LNCaP clone FGC (cell line): ENCODE measurements at places on chromosomes 12 and 14.

DNA sequence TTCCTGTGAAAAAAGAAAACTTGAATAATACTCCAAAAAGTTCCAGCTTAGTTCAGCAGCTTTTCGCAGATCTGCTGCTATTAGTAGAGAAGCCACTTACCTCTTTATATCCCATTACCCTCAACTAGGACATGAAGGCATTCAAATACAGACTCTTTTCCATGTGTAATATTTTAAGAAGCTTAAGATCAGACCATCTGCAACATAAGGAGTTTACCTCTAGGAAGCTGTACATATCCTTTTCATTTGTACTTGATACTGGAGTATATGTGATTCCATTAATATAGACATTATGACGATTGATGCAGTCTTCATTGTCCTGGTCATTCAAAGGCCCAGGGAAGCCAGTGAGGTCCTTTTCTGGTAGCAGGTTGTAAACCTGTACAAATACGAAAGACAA, 20.4 kb downstream of the A2M start:
- no peak for DNase-seq

- no peak for DNase-seq
Observed at GRCh38 chr14:73833530-73834260, 17.9 kb upstream of the PTGR2 start.

GRCh38 chr12:56840922-56841321, 77.8 kb downstream of the HSD17B6 start:
- no peak for DNase-seq

- no peak for DNase-seq
Observed at GRCh38 chr12:70571705-70572268, 65.4 kb downstream of the PTPRB start.

- no peak for DNase-seq
Observed at GRCh38 chr14:59509101-59509500, 24.8 kb downstream of the JKAMP start.

DNA sequence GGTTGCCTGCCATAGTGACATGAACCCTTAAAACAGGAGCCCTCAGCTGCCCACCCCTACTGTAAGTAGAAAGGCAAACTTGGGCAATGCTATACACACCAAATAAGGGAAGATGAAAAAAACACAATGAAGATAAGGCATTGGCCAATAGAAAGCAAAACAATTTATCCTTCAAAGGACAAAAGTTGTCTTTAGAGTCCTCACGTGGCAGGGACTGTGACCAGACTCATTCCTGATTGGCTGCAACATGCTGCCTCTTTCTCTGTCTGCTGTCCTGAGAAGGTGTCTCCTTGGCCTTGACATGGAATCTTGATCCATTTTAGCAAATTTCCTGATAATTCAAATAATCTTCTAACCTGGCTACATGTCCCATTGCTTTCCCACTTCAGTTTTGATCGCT, 131.9 kb downstream of the GPR135 start:
- DNase-seq: no peak

GRCh38 chr12:51943346-51943745, 8.2 kb upstream of the ACVR1B start:
- no peak for DNase-seq

DNA sequence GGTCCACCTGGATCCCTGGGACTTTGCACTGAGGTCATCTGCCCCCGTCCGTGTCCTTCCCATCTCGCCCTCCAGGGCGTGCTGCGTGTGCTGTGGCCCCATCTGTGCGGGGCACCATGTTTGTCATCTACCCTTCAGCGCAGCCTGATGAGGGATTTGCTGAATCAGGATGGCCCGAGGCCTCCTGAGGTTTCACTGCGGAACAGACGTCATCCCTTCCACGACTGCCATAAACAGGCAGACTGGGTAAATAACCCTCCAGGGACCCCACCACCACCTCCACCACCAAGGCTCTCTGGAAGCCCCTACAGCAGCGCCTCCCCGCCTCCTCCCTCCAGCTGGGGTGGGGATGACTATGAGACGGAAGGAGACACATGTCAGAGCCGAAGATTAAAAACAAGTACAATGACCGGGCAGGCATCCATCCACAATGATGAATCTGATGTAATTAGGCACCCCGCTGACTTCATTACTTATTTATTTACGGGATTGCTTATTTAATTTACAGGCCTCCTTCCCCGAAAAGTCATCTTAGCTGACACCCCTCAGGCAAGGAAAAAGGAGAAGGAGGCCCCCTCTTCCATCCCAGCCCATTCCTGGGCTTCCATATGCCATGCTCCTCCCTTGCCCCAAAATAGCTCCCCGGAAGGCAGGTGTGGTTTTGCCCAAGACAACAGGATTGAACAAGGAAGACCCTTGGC, 39.4 kb downstream of the NCOR2 start:
- DNase-seq: no peak

DNA sequence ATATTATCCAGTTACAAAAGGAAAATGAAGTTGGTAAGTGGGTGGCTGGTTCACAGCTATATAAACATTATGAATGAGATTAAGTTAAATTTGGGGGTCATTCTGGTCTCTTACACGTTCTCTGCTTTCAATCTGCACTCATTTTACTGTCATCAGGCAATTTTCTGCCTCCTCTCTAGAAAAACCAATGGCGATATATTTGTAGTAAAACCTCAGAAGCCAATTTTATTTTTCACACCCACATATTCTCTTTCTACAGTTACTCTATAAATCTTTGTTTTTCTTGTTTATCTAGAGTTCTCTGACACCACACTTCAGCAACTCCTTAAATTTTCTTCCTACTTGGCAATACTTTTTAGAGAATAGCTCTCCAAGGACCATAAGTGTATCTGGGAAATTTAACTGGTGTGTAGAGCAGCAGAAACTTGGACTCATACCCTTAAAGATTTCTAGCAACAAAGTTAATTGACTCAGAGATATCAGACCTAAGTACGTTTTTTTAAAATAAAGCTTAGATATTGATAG, 926.9 kb downstream of the TMTC2 start:
- no peak for DNase-seq

GRCh38 chr12:96386794-96387193, 13.4 kb downstream of the CDK17 start:
- no peak for DNase-seq

DNA sequence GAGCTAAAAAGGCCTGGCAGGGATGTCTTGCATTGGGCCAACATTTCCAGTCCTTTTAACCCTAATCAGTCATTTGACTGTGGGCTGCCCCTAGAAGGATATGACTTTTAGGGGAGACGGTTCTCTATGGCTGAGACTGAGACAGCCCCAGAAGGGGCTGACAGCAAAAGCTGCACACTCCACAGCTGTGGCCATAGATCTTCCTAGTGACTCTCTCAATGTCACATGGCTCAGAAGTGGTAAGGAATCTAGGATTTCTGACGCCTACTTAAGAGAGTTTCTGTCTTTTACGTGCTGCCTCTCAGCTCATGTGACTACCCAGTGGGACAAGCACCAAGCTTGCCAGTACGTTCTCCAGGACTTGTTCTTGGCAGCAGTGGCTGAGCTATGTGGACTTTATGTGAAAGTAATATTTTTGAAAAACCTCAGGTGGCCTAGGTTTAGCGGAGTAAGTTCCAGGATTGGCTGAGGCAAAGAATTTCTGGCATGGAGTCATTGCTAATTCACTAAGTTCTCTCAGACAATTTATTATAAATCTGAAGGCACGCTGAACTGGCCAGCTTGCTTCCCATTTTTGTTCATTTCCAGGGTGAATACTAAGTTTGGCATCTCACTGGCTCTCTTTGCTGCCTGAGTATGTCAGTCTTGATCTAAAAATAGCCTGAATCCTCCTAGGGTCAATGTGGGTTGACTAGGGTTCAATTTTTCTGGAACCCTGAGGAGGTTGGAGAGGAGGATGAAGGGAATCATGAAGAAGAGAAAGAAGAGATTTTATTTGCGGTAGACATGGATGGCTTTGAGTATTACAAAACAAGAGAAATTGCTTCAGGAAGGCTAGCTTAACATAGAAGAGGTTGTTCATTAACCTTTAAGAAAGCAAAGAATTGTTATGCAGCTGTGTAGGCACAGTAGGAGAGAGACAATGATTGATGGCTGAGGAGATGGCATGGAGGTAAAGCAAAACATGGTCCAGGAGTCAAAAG, 271.8 kb downstream of the AEBP2 start:
- no peak for DNase-seq
